H9 (cell line): ENCODE measurements at places on chromosomes 11 and 22. TPM values are rescaled to one million over a fixed set of nuclear protein-coding genes. Genes with fewer than 3 reads are reported as not detected.

The APLNR gene
- 0.37 and 0.39 TPM in 2 replicates for total RNA-seq

The BATF2 gene
- total RNA-seq, result 0.72 and 1.0 TPM in 2 replicates

The CASP5 gene
- not detected in 2 replicates for total RNA-seq

The ANKK1 gene
- total RNA-seq, result 0.11 and 0.20 TPM in 2 replicates

DNA sequence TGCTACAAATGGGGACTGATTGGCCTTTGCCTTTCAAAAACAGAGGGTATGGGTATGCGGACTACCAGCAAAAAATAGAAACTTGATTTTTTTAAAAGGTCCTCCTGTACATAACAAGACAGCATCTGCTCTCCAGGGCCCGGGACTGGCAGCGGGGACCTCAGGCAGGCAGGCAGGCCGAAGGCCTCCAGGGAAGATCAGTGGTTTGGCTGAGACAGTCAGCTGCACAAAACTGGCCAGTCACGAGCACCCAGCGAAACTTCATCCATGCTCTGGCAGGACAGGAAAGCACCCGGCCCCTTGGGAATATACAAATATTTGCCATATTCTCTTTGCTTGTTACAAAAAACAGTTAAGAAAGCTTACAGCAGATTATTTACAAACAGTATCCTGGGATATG lies 11.0 kb downstream of the RPL27A start:
- no peak overlapping the region for H3K27ac ChIP-seq
- H3K4me1 ChIP-seq, result peaks cover 7% of the 10 kb centered on the region; the same call in 1 of the 2 replicates
- no peak overlapping the region for H3K4me3 ChIP-seq
- H3K36me3 ChIP-seq, result peaks cover 46% of the 10 kb centered on the region

The KCNK4 gene
- 0.28 and 0.31 TPM in 2 replicates for total RNA-seq

The OR56A4 gene
- total RNA-seq, result not detected in 2 replicates

- H3K4me1 ChIP-seq, result no peaks in the 10 kb centered on the region; the same call in 1 of the 2 replicates
- peak; percentile 52 for DNase-seq
- H3K27me3 ChIP-seq, result peaks cover 16% of the 10 kb centered on the region
- peak within 1 kb of the TSS; percentile 71 for H3K4me3 ChIP-seq
These were observed at the start of gene C1QTNF5 for GRCh38 chr11:119340335-119341221. TSS of gene C1QTNF5 (minus strand) at chr11:119340883. CDS start at chr11:119340397, 486 bp downstream.

DNA sequence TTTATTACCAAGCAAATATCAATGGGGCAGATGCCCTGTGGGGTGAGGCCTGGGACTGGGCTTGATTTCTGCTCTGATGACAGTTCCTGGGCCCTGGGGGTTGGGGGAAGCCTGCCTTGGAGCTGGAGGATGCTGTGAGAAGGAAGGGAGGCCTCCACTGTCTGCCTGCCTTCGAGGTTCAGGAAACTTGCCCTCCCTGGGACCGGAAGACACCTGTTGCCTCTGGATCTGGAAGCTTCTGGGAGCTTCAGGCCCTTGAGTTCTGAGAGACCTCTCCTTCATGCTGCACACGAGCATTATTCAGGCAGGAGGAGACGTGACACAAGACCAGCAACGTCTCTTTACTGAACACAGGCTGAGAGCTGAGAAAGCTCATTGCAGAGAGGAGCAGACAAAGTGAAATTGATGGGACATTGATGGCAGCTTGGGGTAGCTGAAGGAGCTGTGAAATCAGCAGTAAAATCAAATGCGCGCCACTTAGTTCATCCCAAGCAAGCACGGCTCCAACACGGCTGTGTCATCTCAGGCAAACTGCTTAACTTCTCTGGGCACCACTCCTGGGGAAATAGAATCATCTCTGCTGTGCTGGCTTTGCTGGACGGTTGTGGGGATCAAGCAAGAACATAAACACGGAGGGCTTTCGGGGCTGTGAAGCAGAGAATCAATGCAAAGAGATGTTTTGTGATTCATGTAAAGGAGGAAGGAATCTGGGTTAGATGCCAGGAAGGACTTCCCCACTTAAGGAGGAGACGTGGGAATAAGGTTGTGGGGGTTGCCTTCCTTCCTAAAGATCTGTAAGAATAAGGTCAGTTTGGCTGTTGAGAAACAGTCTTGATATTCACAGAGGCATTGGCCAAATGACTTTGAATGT lies 64.5 kb downstream of the TP53I11 start:
- peaks cover 3% of the 10 kb centered on the region; the same call in 1 of the 2 replicates for H3K4me1 ChIP-seq
- H3K36me3 ChIP-seq, result no peaks in the 10 kb centered on the region
- DNase-seq, result no peak
- H3K27ac ChIP-seq, result no peak overlapping the region

- no peak overlapping the region for H3K4me3 ChIP-seq
- peaks cover 24% of the 10 kb centered on the region for H3K36me3 ChIP-seq
- no peaks in the 10 kb centered on the region for H3K27me3 ChIP-seq
- 0 out of 2 replicates have a peak, but pooled peaks cover 2% of the 10 kb centered on the region for H3K4me1 ChIP-seq
- H3K27ac ChIP-seq, result no peak overlapping the region
These were observed 56.2 kb downstream of the PANX1 start for GRCh38 chr11:94184846-94185245.
